ENCODE measurements at places on chromosomes 3 and 15.

GRCh38 chr3:157170861-157171260, 10.9 kb upstream of the CCNL1 start:
- no peak for DNase-seq

- no peak for DNase-seq
Observed at GRCh38 chr3:120129718-120130513, 35.7 kb upstream of the GSK3B start.

DNA sequence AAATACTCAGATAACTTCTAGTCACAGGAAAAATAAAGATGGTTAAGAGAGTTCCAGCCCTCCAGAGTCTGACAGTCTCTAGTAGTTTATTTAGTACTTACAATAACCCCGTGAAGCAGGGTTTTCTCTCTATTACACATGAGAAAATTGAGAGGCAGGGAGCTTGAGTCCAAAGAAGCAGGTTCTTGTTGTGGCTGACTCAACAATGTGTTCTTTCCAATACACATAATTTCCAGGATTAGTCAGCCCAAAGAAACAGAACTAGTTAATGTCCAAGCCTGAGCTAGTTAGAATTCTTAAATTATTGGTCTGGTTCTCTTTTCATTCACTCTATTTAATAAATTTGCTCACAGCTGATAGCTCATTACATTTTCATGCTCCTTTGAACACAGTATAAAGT, 49.9 kb downstream of the ALDH1A2 start:
- no peak for DNase-seq

- no peak for DNase-seq
Observed at GRCh38 chr15:93980261-93980911, 251.0 kb upstream of the MCTP2 start.

GRCh38 chr15:57432141-57432741, 55.9 kb downstream of the CGNL1 start:
- DNase-seq, result no peak

DNA sequence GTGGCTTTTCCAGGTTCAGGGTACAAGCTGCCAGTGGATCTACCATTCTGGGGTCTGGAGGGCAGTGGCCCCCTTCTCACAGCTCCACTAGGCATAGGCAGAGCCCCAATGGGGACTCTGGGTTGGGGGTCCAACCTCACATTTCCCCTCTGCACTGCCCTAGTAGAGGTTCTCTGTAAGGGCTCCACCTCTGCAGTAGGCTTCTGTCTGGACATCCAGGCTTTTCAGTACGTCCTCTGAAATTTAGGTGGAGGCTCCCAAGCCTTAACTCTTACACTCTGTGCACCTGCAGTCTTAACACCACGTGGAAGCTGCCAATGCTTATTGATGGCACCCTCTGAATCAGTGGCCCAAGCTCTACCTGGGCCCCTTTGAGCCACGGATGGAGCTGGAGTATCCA, 22.5 kb upstream of the TM4SF4 start:
- no peak for DNase-seq

DNA sequence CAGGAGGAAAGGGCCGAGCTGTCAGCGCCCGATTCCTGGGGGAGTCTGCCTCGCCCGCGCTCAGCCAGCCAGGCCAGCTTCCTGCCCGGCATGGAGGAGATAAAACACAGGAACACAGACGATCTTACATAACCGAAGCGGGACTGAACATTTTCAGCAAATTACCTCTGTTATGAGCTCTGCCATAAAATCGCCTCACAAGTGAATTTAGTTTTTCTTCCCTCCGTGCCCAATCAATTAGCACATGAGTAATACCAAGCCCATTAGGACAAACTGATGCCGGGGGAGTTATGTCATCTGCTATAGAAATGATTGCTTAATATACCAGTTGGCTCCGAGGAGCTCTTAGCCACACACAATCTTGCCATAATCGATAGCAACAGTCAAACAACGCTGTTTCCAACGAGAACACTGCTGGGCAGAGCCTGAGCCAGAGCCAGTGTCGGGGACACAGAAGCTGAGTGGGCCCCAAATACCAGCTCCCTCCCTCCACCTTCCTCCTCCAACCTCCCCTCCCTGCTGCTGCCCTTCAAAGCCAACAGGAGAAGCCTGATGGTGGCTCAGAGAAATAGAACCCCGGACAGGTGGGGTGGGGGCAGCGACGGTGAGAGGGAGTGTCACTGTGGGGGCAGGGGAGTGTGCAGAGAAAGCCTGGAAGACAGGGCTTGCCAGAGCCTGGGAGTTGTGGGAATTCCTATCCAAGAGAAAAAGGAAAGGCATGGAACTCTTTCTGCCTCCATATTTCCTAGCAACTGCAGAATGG, 279.4 kb upstream of the TLE3 start:
- no peak for DNase-seq

All from CD8-positive, alpha-beta T cell (primary cell).